Erythroblast (primary cell): ENCODE measurements at places on chromosomes 1 and 21.
A peak's percentile ranks its signal among the peaks of the same experiment; 100 is the strongest.

DNA sequence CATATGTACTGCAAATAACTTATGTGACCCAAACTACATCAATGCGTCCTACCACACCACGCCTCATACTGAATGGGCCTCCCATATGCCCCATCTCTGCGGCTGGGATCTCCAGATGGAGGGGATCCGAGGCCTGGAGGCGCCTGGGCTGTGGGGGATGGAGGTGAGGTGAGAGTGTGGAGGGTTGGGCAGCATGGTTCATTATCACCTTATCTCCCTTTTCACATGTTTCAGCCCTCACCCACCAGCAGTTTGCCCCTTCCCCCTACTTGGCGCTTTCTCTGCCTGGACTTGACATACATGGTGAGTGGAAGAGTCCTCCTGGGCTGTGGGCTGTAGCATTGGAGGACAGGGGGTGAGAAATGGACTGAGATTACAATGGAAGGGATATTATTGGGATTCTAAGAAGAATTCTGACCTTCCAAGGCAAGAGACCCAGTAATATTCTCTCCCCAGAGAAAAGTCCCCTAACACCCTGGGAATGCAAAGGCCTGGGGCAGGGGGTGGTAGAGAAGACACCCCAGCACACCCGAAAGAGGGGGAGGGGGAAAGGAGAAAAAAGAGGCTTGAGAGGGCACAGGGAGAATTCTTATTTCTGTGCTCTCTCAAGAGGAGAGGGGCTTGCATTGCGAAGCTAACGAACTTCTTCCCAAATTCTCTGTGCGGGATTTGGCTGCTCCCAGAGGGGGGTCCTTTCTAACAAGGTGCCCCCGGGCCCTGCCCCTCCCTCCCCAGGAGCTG lies 61.4 kb downstream of the MEF2D start:
- DNase-seq, result no peak

- no peak for DNase-seq
Measured at GRCh38 chr1:119773711-119774241, 5.1 kb upstream of the HMGCS2 start.

DNA sequence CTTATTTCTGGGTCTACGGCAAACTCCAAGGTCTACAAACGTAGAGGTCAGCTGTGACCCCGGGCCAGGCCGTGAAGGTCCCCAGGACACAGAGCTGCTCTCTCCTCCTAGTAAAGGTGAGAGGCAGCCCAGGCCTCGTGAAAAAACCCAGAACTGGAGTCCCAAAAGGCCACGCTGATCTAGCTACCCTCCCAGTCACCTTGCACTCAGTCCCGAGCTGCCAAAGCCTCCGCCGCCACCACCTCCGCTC lies 125 bp downstream of the ATP5PF start:
- no peak for DNase-seq

DNA sequence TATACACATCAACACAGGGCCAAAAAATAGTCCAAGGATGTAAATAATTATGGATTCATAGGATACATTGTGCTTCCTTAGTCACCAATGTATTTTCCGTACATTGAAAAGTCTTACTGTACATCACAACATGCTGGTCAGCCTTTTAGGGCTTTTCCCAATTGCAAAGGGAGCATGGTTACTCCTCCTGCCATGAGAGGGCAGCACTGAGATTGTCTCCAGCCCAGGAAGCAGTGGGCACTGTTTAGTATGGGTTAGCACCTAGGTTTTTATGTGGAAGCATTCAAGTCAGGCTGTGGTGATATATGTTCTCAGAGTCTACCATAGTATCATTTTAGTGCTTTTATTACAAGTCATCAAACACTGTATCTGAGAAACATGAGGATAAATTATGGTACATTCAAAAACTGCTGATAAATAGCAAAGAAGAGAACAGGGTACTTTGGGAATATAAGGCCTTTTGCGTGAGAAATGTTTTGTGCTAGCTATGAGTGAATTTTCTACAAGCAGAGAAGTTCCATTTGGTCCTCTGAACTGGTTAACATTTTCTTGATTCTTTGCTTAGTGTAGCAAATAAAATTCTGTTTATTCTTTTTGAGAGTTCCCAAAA lies 34.0 kb downstream of the ST6GALNAC5 start:
- DNase-seq, result peak; percentile 65

- no peak for DNase-seq
Measured at GRCh38 chr1:47911424-47911823, 85.8 kb downstream of the TRABD2B start.

- DNase-seq, result no peak
Measured at GRCh38 chr1:227952374-227953021, 4.8 kb upstream of the WNT9A start.

- no peak for DNase-seq
Measured at GRCh38 chr1:94257444-94257843, 20.1 kb upstream of the ARHGAP29 start.

DNA sequence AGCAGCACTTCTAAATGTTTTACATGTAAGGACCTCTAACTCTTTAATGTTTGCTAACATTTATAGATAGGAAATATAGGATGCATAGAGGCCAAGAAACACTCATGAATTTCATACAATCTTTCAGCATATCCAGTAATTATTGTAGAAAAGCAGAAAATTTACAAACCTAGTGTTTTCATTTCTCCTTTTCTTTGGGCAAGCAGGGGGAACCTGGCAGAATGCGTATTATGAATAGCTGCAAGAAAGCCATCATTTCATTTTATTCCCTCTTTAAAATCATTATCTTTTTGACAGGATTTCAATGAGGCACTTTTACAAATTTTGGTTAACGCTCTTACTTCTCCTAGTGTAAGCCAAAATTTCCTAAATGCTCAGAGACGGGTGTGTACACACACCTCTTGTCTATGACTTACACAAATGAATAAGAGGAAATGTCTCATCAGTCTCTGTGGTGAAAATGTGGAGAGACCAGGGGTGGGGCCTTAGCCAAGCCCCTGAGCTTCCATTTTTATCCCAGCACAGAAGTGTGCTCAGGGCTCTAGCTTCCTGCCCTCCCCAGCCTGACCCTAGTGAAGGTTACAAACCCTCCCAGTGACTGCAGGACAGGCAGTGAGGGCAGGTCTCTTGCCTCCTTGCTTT lies 91.6 kb downstream of the LRRC8C start:
- no peak for DNase-seq

GRCh38 chr1:53614231-53615021 lies 124.5 kb downstream of the GLIS1 start:
- no peak for DNase-seq

DNA sequence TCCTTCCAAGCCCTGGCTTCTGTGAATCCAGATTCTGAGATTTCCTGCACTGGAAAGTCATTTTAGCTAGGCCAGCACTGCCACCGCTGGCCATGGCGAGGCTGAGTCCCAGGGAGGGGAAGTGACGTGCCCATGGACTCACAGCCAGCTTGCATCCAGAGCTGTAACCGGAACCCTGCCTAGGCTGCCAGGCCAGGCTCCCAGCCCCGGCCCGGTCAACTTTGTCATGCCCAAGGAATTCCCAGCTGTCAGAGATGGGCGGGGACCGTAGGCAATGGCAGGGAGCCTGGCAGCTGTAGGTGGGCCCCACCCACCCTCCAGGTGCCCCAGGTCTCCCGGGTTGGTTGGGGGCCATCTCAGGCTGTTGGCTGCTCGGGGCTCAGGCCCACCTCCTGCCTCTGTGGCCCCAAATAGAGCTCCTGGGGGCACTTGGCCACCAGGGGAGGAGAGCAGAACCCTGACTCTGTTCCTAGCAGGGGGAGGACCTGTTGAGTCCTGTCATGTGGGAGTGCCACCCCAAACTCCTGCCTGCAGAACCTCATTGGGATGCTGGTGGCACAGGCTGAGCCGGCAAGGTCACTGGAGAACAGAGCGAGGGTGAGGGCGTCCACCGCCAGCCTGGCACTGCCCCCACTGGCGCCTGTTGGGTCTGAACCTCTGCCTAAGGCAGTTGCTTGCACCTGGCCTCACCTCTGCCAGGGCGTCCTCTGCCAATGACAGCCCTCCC lies 57.8 kb downstream of the FOXO6 start:
- no peak for DNase-seq

DNA sequence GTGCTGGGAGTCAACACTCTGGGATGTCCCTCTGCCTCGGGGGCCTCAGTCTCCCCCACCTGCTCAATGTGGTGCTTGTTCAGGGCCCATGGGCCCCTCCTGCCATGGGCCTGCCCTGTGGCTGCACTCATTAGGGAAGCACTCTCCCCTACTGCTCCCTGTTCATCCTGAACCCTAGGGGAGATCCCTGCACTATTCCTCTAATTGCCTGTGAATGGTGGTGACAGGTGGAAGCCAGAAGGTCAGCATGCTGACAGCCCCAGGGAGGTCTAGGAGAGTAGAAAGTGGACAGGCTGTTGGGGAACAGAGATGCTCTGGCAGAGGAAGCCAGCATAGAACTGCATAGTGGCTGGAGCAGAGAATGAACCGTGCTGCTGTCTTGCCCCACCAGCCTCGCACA lies 217.6 kb downstream of the TRABD2B start:
- DNase-seq, result no peak

- no peak for DNase-seq
Measured at GRCh38 chr1:37305108-37305507, 169.3 kb upstream of the ZC3H12A start.

- DNase-seq, result no peak
Measured at GRCh38 chr1:3551290-3551678, 60.0 kb downstream of the MEGF6 start.

DNA sequence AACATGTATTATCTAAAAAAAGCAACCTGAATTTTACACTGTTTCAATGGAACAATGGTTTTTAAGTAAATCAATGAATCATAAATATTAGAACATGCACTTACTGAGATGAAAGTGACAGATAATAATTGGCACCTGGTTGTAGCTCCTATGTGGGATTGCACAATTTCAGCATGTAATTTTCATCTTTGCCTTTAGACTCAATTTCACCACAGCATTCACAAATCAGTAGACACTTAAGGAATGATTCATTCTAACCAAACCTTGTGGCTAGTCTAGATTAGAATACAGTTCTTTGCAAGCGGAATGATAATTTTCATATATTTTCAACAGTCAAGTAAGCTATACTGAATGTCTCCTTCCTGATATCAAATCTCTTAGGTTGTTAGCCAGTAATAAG lies 853.4 kb downstream of the KCNT2 start:
- DNase-seq, result no peak

- DNase-seq, result no peak
Measured at GRCh38 chr1:10232163-10232562, 21.8 kb downstream of the KIF1B start.

DNA sequence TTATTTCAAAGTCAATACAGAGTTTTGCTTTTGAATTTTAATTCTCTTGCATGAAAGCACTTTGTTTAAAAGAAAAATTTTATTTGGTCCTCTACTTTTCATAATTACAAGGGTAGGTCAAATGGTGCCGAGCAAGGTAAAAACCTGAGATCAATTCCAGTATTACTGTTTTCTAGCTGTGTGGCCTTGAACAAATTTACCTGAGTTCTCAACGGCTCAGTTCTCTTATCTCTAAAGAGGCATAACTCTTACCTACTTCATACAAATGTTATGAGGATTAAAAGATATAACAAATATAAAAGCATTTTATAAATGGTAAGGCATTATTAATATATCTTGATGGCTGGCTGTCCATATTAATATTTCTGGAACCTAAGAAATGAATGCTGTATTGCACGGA lies 42.5 kb downstream of the USP24 start:
- no peak for DNase-seq

GRCh38 chr1:245200146-245200545 lies 45.4 kb downstream of the KIF26B start:
- no peak for DNase-seq

GRCh38 chr1:169724168-169724567 lies 9.7 kb downstream of the SELE start:
- no peak for DNase-seq

- no peak for DNase-seq
Measured at GRCh38 chr21:31386006-31386405, 41.9 kb upstream of the TIAM1 start.

DNA sequence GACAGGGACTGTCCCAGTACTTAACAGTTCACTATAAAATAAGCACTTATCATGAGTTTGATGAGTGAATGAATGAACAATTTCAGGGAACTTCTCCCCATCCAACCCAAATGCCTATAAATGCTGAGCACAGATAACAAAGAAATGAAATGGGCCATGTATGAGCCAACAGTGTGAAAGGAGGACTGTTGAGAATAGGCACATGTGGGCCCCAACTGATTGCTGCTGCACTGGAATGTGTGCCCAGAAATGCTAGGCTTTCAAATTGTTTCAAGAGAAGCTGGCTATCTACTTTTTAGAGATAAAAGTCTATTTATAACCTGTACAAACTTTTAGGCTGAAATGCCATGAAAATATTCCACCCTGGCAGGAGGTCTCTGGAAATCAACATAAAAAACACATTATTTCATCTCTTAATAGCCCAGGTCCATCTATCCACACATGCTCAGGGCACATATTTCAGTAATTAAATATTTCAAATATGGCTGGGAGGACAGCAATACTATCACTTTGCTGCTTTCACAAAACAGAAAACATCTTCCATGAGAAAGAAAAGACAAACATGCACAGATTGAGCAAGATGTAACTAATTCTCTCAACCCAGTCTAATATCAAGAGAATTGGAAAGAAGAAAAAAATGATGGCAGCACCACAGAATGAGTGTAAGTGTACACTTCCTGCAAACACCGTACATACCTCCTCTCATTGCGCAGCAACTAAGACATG lies 49.8 kb downstream of the COLGALT2 start:
- DNase-seq, result no peak

- DNase-seq, result no peak
Measured at GRCh38 chr1:60055336-60055735, 18.2 kb downstream of the C1orf87 start.

GRCh38 chr1:19695772-19696171 lies 31.1 kb downstream of the HTR6 start:
- no peak for DNase-seq

DNA sequence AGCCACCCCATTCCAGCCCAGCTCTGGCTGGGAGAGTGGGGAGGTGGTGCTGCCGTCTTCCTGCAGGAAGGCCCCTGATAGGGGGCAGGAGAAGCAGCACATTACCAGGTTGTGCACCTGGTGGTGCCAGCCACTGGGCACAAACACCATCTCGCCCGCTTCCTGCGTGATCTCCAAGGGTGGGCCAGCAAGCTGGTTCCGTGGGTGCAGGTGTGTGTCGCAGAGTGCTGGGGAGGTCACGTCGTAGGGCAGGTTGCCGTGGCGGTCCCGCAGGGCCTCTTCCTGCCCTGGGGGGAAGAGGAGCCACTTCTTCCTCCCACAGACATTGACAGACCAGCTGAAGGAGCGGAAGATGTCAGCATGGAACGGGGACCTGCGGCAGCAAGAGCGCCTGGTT lies 1.8 kb downstream of the JMJD4 start:
- no peak for DNase-seq

- DNase-seq, result peak; percentile 84
Measured at GRCh38 chr1:206439205-206439604, 31.1 kb upstream of the IKBKE start.
